EL (cell line): ENCODE measurements at places on chromosomes 13 and 19.

DNA sequence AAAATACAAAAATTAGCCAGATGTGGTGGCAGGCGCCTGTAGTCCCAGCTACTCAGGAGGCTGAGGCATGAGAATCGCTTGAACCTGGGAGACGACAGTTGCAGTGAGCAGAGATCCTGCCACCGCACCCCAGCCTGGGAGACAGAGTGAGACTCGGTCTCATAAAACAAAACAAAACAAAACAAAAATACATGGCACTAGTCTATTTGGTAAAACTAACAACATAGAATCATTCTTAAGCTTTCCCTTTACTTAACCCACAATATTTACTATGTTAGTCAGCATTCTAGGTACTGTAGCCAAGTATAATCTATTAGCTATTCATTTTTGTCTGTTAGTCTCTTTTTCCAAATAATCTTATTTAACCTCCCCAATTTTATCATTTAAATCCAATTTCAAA is 1482.8 kb downstream of the SLITRK5 start:
- no peak for DNase-seq

- DNase-seq, result peak; percentile 76
Observed at GRCh38 chr13:43260999-43261398, 237.6 kb downstream of the DNAJC15 start.

DNA sequence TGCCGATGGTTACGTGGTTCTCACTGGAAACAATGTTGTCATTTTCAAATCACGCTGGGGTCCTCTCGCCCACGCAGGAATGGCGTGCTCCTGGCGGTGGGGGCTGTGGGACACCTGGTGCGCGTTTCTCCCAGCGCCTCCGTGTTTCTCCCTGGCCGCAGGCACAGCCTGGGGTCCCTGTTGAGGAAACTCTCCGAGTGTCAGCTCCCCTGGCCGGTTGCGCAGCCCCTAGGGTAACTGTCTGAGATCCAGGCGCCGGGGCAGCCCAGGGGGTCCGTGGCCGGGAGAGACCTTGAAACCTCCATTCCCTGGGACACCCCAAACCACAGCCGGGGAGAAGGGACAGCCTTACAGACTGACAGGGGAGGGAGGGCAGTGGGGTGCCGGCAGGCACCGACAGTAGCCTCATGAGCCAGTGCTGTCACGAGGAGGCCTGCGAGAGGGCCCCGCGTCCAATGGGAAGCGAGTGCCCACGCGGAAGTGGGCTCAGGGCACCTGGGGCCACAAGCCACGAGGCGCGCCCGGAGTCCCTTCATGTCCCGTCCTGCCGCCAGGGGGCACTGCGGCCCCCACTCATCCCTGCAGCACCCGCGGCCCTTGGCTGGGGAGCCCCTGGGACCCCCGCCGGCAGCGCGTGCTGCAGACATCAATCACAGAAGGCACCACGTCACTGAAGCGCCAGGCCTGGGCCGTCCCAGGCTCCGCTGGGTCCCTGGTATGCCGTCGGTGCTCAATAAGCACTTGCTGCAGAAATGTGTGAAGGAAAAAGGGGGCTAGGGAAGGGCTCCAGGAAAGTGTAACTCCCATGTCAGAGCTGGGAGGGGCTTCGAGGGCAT is 9.5 kb downstream of the ADAMTSL5 start:
- DNase-seq, result peak; percentile 63

DNA sequence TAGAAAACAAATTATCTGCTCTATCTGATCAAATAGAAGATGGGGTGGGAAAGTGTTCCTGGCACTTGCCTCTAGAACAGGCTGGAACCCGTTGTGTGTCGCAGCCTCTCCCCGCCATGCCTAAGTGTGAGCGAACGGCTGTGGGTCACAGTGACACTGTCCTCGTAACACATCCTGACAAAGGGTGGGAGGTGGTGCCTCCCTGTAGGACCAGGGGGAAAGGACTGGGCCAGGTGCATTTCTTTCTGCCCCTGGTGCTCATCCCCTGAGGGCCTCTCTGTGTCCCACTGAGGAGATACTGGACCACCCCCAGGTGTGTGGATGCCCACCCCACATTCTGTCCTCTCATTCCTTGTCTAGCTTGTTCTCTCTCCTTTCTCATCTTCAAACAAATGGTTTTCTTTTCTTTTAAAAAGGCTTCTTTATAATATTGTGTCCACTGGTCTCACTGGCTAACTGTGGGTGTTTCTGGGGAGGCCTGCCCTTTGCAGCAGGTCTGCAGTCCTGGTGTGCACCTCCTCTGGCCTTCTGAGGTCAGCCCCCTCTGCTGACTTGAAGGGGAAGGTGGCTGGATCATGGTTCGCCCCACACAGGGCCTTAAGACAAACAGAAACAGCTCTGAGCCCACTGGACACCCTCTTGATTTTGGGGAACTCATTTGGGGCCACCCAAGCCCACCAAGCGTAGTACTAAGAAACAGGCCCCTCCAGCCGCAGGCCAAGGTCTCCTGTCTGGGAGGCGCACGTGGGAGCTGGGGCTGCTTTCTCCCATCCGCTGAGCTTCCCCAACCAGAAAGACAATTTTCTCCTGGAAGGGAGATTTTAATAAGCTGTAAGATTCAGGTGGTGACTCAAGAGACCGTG is 152.5 kb upstream of the SOX1 start:
- no peak for DNase-seq

GRCh38 chr19:44746946-44747738 is 1.4 kb upstream of the BCL3 start:
- DNase-seq, result peak; percentile 97

DNA sequence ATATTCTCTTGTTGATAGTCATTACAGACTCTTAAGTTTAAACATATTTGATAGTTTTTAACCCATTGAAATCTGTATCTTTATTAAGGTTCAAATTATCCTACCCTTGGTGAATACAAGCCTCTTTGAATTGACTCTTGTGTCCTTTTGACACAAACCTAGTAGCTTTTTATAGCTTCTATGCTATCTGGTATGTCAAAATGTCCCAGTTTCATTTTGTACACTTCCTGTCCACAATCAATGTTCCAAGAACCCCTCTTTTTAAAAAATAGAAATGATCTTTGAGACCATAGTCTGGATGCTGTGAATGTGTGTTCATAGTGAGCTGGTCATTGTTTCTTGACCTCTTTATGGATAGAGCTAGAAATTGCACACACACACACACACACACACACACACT is 39.2 kb upstream of the FGF14 start:
- DNase-seq, result no peak

GRCh38 chr13:108346376-108346775 is 76.9 kb downstream of the TNFSF13B start:
- DNase-seq, result no peak

GRCh38 chr19:28615966-28616365 is 597.0 kb downstream of the UQCRFS1 start:
- no peak for DNase-seq

- no peak for DNase-seq
Observed at GRCh38 chr13:83929157-83929556, 46.9 kb upstream of the SLITRK1 start.

GRCh38 chr19:38512277-38512676 is 78.8 kb downstream of the RYR1 start:
- no peak for DNase-seq

- DNase-seq, result no peak
Observed at GRCh38 chr13:33913829-33914228, 95.9 kb downstream of the RFC3 start.

DNA sequence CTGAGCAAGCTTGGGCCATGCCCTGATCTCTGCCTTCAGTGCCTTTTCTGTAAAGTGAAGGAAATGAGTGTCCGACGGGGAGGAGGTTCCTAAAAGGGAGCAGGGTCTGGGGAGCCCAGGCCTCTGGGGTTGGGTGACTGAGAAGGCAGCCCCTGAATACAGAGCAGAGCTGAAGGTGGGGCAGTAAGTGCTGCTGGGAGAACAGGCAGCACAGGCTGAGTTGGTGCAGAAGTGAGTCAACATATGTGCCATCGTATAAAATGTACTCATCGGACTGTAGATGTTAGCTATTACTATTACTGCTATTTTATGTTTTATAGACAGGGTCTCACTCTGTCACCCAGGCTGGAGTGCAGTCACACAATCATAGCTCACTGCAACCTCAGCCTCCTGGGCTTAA is 1.0 kb upstream of the HAMP start:
- no peak for DNase-seq

GRCh38 chr13:44045180-44045562 is 165.5 kb downstream of the LACC1 start:
- no peak for DNase-seq

DNA sequence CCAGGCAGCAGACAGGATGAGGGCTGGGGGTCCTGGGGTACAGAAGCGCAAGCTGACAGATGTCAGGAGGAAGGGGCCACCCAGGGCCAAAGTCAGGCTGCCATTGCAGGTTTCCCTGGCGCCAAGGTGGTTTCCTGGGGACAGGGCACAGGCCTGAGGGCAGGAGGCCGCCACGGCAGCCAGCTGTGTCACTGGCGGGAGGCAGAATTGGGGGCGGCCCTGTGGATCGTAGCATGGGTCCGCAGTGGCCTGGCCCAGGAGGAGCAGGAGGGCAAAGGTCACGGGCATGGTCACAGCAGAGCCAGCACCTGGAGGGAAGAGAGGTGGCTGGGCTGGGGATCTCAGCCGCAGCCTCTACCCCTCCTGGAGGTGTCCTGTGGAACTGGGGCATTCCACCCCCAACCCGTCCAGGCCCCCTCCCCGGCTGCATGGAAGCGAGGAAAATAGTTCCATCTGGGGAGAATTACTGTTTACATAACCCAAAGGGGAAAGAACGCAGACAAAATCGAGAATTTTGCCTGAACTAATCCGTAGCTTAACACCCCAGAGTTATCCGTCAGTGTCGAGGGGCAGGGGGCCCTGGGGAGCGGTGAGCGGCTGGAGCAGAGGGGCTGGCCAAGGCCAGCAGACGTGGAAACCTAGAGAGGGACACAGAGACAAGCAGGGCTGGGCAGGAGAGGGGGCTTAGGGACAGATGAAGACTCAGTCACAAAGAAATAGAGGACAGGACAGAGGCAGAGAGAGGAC is 1.9 kb downstream of the NTN5 start:
- DNase-seq, result no peak

GRCh38 chr13:93670866-93671265 is 444.3 kb downstream of the GPC6 start:
- no peak for DNase-seq

DNA sequence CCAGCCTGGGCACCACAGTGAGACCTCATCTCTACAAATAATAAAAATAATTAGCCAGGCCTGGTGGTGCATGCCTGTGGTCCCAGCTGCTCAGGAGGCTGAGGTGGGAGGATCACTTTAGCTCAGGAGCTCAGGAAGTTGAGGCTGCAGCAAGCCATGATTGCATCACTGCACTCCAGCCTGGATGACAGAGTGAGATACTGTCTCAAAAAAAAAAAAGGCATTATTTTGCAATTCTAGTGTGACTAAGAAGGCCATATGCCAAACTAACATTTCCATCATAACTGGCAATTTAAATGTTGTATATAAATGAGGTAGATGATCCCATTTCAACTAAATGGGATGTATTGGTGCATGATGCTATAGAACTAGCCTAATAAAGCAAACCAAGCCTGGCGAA is 632.8 kb upstream of the KLF12 start:
- DNase-seq, result peak; percentile 69

DNA sequence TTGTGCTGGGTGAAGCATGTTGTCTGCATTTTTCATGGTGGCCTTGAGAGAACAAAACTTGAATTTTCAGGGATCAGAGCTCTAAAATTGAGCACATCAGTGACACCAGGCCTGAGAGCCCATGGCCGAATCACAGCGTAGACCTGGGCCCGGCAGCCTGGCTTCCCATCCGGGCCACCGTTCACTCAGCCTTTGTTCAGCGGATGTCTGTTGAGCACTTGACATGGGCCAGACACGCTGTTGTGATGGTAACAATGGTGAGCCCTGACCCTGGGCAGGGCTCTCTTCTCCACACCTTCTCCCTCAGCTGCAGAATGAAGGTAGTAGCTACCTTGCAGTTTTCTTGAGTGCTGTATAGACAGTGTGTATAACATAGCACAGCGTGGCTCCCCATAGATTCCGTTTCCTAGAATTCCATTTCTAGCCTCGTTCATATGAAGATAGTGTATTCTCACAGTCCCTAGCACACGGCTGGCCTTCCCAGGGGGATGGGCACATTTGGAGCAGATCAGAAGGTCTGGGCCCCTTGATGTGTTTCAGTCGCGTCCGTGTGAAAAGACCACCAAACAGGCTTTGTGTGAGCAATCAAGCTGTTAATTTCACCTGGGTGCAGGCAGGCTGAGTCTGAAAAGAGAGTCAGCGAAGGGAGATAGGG is 75.3 kb downstream of the RAB20 start:
- DNase-seq, result no peak

DNA sequence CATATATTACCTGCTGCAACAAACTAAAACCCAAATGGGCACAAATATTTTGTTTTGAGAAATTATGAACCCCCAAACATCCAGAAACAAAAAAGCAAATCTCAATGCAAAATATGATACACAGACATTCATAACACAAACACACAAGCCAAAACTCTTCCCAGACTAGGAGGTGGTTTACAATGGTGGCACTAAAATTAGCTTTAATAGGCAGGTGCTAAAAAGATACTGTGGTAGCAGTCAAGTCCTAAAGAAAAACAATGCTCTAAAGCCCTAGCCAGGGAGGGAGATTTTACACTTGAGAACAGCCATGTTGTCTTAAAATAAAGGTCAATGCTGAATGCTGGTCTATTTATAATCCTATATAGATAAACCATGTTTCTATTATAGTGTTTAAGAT is 65.0 kb downstream of the DOCK9 start:
- DNase-seq, result no peak

- no peak for DNase-seq
Observed at GRCh38 chr19:31354316-31354715, 5.1 kb upstream of the TSHZ3 start.

GRCh38 chr19:22595918-22596341 is 38.2 kb upstream of the ZNF492 start:
- DNase-seq, result no peak

DNA sequence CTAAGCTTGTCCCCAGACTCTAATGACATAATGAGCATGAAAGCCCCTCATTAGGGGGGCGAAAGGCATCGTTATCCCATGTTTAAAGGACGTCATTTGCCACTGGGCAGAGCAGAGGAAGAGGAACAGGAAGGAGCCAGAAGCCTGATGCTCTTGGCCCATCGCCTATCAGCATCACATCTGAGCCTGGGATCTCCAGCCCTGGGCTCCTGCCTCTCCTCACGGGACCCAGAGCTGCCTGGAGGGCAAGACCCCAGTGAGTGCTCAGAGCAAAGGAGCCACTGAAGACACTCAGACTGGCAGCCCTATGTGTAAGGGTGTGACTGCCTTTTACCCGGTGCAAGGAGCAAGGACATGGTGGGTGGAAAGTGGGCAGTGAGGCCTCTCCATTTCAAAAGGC is 115.0 kb upstream of the ZNF507 start:
- DNase-seq, result no peak
